ENCODE measurements at places on chromosomes 13 and 19. TPM values are rescaled to one million over a fixed set of nuclear protein-coding genes. Genes with fewer than 3 reads are reported as not detected.

ZSWIM4 gene
- 2.2 TPM for total RNA-seq

APBA3 gene
- 9.4 TPM for total RNA-seq

DAZAP1 gene
- total RNA-seq: 22.8 TPM

CADM4 gene
- total RNA-seq: 1.7 TPM
